Endothelial cell of coronary artery (primary cell): ENCODE measurements at places on chromosomes 11 and 22. TPM values are rescaled to one million over a fixed set of nuclear protein-coding genes. Genes with fewer than 3 reads are reported as not detected.

The KLHL35 gene
- total RNA-seq, result 3.2 and 4.9 TPM in 2 replicates

The PNPLA3 gene
- total RNA-seq, result 0.27 and 0.85 TPM in 2 replicates

The DRAP1 gene
- 215 and 233 TPM in 2 replicates for total RNA-seq

The SCN3B gene
- 0.18 and 0.19 TPM in 2 replicates for total RNA-seq

The NAALADL1 gene
- 6.1 and 12.3 TPM in 2 replicates for total RNA-seq

The ALX4 gene
- not detected in 2 replicates for total RNA-seq

The MPZL2 gene
- 118 and 402 TPM in 2 replicates for total RNA-seq

The PANX3 gene
- not detected in 2 replicates for total RNA-seq

The INPP5J gene
- total RNA-seq, result 0.27 and 0.47 TPM in 2 replicates

The PLAAT5 gene
- not detected in 2 replicates for total RNA-seq

The EFCAB6 gene
- 0.19 and 0.45 TPM in 2 replicates for total RNA-seq

The OR5M10 gene
- not detected in 2 replicates for total RNA-seq

The ZNHIT2 gene
- 7.1 and 9.4 TPM in 2 replicates for total RNA-seq
